ENCODE measurements at places on chromosomes 7 and 10.

- no peak for DNase-seq
Measured at GRCh38 chr7:141115965-141116364, 42.1 kb downstream of the TMEM178B start.

GRCh38 chr10:72173619-72174296 lies 42.1 kb upstream of the ANAPC16 start:
- no peak for DNase-seq

GRCh38 chr7:101120315-101120714 lies 6.6 kb upstream of the SERPINE1 start:
- no peak for DNase-seq

- no peak for DNase-seq
Measured at GRCh38 chr7:107563081-107563774, 492 bp downstream of the COG5 start.

DNA sequence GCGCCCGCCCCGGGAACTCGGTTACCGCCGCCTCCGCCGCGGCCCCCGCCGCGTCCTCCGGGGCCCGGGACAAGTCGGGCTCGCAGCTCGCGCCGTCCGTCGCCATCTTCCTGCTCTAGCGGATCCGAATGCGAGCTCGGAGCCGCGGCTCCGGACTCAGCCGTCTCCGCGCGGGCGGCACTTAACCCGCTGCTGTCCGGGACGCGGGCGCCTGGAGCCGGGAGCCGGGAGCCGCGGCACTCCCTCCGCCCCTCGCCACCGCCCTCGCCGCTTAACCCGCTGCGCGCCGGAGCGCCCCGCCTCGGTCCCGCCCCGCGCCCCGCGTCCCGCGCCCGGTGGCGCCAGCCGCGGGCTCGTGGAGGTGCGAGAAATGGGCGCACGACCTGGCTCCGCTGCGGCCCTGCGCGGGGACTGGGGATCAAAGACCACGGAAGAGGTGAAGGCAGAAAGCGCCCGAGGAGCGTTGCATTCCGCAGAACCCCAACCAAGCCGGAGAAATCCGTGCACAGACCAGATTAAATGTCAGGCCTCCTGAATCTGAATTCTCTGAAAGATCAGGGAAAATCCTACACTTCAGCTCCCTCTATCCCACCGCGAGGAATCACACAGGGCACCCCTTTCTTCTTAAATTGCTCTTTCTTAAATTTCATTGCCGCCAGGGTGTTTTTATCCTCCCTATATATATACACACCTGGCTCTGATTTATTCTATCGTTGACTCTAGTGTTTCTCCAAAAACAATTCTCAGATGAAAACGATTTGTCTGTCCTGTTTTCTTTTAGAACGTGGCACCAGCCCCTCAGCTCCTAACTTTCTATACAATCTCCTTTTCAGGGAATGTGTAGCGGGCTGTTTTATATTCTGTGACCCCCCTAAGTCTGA lies at the start of gene CTTNBP2:
Gene CTTNBP2 (minus strand): TSS at position 132 of the 881 bp plus-strand sequence. CDS start 26 bp downstream, at position 106.
- DNase-seq = peak; percentile 58

DNA sequence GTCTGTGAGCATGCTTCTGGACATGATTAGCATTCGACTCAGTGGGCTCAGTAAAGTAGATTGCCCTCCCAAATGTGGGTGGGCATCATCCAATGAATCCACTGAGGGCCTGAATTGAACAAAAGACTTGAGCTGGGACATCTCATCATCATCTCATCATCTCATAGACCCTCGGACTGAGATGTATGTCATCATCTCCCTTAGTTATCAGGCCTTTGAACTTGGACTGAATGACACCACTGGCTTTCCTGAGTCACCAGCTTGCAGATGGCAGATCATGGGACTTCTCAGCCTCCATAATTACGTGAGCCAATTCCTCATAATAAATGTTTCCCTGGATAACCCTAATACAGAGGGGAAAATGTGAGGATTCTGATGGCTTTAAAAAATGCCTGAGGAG lies 128.3 kb upstream of the LSM8 start:
- no peak for DNase-seq

GRCh38 chr7:52799817-52800216 lies 235.6 kb upstream of the POM121L12 start:
- no peak for DNase-seq

DNA sequence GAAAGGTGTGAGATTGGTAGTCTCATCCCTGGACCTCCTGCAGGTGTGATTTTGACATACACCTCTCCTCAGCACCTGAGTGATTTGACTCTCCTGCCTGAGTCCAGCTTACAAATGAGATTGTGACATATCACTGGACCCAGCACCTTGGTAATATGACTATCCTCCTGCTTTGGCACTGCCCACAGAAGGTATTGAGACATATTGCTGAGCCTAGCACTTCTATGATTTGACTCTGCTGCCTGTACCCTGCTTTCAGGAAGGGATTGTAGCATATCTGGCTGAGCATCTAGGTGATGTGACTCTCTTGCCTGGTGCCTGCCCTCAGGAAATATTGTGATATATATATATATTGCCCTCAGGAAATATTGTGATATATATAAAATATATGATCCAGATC lies 43.5 kb upstream of the ZNF680 start:
- no peak for DNase-seq

DNA sequence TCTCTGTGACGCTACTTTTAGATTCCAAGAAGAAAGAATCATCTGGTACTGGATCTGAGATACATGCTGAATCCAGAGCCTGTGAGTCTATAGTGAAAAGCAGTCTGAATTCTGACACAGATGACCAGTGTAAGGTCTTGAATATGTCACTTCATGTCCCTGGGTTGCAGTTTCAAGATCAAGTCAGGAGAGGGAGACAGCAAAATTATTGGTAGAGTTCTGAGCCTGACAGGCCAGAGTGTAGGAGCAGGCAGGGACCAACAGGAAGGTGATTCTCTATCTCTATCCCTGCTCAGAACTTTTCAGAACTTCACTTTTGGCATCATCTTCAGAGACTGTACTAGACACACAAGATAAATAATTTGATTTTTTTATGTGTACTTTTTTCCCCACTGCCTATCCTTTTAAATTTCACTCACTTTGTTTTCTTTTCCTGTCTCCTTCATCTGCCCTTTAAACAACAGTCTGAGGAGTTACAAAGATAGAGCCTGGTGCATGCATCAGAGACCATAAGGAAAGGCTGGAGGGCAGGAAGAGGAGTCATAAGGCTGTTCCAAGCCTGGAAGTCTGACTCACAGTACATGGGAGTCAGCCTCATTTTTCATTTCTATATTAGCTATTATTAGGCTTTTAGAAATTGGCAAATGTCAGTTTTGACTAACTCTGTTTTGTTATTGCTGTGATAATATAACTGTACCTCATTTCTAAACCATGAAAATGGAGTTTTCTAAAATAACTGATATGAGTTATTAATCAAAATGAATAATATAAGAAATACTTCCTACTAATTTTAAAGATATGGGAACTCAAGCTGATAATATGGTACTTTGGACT lies 120.2 kb upstream of the TMEM229A start:
- DNase-seq = peak; percentile 29

GRCh38 chr7:155685070-155685790 lies 40.8 kb downstream of the RBM33 start:
- DNase-seq = no peak

DNA sequence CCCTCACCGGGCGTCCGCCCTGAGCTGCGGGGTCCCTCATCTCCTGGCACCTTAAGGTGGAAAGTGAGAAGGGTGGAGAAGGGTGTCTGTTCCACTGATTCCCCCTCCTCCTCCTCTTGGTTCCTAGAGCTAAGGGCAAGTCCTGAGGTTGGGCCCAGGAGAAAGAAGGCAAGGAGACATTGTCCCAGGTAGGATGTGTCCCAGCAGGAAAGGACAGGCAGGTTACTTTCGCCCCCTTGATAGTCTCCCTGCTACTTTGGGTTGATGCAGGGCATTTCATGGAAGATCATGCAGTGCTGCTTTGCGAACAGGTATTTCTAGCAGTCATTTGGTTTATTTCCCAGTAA lies 582 bp downstream of the STEAP2 start:
- no peak for DNase-seq

GRCh38 chr10:68828833-68829232 lies 1.5 kb downstream of the STOX1 start:
- DNase-seq = no peak

GRCh38 chr7:140079121-140079536 lies 16.4 kb upstream of the PARP12 start:
- no peak for DNase-seq

- DNase-seq = no peak
Measured at GRCh38 chr10:18136073-18136791, 4.0 kb upstream of the CACNB2 start.

- DNase-seq = no peak
Measured at GRCh38 chr10:116190883-116191282, 82.1 kb downstream of the GFRA1 start.

- DNase-seq = no peak
Measured at GRCh38 chr7:5183155-5183554, 6.9 kb upstream of the WIPI2 start.

DNA sequence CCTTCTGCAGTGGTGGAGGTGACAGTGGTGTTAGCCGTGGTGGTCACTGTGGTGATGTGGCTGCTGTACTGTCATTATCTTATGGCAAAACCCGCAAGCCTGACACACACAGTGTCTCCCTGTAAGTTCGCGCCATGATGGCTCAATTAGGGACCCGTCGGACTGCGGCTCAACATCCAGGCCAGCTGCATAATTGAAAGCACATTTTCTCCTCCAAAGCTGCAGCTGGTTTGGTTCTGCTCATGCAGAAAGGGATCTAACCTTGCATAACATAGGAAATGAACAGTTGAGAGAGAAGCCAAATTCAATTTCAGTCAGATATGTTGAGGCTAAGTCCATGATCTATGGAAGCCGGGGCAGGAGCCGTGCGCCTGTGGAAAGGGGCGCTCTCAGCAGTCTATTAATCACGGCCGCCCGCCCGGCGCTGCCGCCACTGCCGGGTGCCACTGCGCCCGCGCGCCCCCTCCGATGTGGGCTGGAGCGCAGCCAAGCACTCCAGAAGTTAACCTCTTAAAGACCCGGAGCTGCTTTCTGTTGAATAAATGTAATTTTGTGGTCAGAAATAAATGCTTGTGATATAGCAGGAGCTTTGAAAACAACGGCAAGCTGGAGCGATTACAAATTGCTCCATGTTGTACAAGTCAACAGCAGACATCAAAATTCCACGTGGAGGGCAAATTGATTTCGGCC lies 227.7 kb downstream of the CUX1 start:
- DNase-seq = peak; percentile 32

- DNase-seq = no peak
Measured at GRCh38 chr10:124328477-124329220, 90.1 kb downstream of the OAT start.

- DNase-seq = no peak
Measured at GRCh38 chr7:91567081-91568012, 303.1 kb downstream of the FZD1 start.

DNA sequence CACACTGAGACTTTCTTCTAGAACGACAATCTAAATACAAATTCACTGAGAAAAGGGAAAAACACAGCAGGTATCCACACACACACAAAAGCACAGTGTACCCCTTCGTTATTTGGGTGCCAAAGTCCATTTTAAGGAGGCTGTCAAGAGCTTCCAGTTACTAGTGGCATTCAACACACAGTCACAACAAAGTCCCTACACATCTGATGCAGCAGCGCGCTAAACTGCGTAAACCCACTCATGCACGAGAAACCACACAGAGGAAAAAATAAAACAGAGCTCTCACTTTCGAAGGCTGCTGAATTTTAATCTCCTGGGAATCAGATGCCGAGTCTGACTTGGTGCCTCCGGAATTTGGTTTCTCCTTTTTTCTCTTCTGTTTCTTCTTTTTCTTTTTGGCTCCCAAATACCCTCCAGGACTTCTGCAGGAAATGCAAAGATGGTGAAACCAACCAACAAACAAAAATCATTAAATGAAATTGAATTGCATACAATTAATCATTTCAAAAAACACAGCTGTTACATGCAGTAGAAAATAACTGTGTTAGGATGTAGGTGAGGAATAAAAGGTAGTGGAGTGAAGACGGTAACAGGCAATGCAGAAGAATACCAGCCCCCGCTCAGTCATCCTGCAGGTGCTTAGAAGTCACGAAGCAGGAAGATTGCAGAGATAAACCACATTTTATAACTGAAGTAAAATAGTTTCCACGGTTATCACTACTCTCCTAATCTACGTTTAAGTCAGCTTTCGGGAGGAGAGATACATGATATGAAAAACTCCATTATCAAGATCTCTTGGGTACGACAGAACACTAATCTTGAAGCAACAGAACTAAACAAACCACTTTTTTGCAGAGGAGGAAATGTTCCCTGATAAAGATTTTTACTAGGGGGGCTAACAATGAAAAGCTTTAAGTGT lies 27.1 kb downstream of the NMT2 start:
- DNase-seq = no peak
